ENCODE measurements at places on chromosomes 3 and 15. TPM values are rescaled to one million over a fixed set of nuclear protein-coding genes. Genes with fewer than 3 reads are reported as not detected.

DNA sequence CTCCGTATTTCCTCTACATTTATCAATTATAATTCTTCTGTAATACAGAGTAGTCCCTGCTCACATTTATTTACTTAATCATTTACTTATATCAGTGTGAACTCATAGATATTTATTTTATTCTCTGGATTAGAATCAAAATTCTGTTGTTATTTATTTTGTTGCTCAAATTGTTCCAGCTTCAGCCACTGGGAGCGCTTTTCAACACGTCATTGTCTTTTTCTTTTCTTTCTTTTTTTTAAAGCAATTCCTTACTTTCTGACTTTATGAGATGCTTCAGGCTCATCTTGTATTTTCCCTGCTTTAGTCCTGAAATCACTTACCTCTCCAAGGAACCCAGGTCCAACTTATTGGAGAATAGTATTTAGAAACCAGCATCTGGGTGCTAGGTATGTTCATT lies 53.4 kb downstream of the GLCE start:
- H3K4me1 ChIP-seq: peaks cover 4% of the 10 kb centered on the region
- no peak for DNase-seq
- H3K27ac ChIP-seq: no peak overlapping the region
- no peak overlapping the region for H3K4me3 ChIP-seq
- H3K27me3 ChIP-seq: no peaks in the 10 kb centered on the region

DNA sequence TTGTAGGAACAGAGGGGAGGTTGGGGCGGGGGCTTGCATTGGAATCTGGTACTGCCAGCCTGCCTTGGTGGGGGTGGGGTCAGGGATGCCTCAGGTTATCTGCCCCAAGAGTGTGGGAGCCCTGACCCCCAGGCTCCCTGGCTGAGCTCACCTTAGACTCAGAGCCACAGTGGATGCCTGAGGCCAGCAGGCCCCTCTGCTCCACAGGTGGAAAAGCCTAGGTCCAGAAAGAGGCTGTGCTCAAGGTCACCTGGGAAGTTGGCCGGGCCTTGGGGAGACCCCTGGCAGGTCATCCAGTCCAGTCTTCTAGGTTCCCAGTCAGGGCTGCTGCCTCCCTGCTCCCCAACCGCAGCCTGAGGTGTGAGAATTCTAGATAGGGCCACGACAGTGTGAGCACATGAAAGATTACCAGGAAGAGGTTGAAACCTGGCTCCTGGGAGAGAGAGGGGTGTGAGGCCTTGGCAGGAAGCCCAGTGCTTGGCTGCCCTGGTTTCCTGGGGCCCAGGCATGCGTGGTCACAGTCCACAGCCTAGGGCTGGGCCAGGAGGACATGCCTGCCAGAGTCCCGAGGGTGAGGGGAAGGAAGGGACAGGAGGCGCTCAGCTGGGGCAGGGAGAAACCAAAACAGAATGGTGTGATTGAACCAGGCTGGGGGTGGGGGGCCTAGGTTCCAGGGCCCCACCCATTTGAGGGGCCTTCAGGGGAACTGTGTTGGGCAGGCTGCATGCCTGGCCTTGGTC lies 4.9 kb downstream of the HDAC11 start:
- no peaks in the 10 kb centered on the region for H3K27me3 ChIP-seq
- peaks cover 10% of the 10 kb centered on the region for H3K4me1 ChIP-seq
- DNase-seq: no peak
- H3K27ac ChIP-seq: no peak overlapping the region
- H3K4me3 ChIP-seq: no peak overlapping the region

- no peaks in the 10 kb centered on the region for H3K27me3 ChIP-seq
- no peak for DNase-seq
- H3K4me1 ChIP-seq: no peaks in the 10 kb centered on the region
- no peak overlapping the region for H3K27ac ChIP-seq
- H3K4me3 ChIP-seq: no peak overlapping the region
Measured at GRCh38 chr3:103601666-103602065, 1166.9 kb downstream of the ZPLD1 start.

GRCh38 chr3:59270209-59270608 lies 220.4 kb upstream of the CFAP20DC start:
- no peaks in the 10 kb centered on the region for H3K27me3 ChIP-seq
- H3K4me1 ChIP-seq: no peaks in the 10 kb centered on the region
- no peak for DNase-seq
- no peak overlapping the region for H3K27ac ChIP-seq

DNA sequence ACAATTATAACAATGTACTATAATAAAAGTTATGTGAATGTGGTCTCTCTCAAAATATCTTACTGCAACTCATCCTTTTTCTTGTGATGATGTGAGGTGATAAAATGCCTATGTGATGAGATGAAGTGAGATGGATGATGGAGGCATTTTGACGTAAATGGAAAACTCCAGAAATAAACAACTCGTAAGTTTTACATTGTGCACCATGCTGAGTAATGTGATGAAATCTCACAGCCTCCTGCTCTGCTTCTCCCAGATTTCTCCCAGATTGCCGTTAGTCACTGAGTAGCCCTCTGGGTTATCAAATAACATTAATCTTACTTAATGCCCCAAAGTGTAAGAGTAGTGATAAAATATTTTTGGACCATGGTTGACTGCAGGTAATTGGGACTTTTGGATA lies 64.8 kb upstream of the SLCO2A1 start:
- H3K27ac ChIP-seq: no peak overlapping the region
- no peaks in the 10 kb centered on the region for H3K36me3 ChIP-seq
- H3K4me3 ChIP-seq: no peak overlapping the region
- DNase-seq: no peak

- no peak for DNase-seq
- H3K4me1 ChIP-seq: no peaks in the 10 kb centered on the region
- no peaks in the 10 kb centered on the region for H3K36me3 ChIP-seq
- no peak overlapping the region for H3K4me3 ChIP-seq
- H3K27ac ChIP-seq: no peak overlapping the region
- H3K27me3 ChIP-seq: no peaks in the 10 kb centered on the region
Measured at GRCh38 chr3:118683636-118684035, 351.0 kb downstream of the IGSF11 start.

GRCh38 chr3:114872588-114872987 lies 274.5 kb downstream of the ZBTB20 start:
- H3K27me3 ChIP-seq: no peaks in the 10 kb centered on the region
- no peak overlapping the region for H3K27ac ChIP-seq
- H3K36me3 ChIP-seq: no peaks in the 10 kb centered on the region

SMAD6 gene
- total RNA-seq: 8.9 TPM

KIF7 gene
- total RNA-seq: 8.2 TPM

SLC2A2 gene
- total RNA-seq: 4.0 TPM
